COLO829 (cell line): ENCODE measurements at places on chromosomes 7 and 10.

GRCh38 chr10:69572159-69573055 is 815 bp downstream of the NEUROG3 start:
- DNase-seq, result no peak

GRCh38 chr7:96414931-96415292 is 93.0 kb upstream of the SLC25A13 start:
- peak; percentile 68 for DNase-seq

GRCh38 chr7:136868496-136869000 is at the start of gene CHRM2:
CHRM2 (plus strand) TSS chr7:136868652; CDS start chr7:137014866, 146,214 bp downstream.
- no peak for DNase-seq

DNA sequence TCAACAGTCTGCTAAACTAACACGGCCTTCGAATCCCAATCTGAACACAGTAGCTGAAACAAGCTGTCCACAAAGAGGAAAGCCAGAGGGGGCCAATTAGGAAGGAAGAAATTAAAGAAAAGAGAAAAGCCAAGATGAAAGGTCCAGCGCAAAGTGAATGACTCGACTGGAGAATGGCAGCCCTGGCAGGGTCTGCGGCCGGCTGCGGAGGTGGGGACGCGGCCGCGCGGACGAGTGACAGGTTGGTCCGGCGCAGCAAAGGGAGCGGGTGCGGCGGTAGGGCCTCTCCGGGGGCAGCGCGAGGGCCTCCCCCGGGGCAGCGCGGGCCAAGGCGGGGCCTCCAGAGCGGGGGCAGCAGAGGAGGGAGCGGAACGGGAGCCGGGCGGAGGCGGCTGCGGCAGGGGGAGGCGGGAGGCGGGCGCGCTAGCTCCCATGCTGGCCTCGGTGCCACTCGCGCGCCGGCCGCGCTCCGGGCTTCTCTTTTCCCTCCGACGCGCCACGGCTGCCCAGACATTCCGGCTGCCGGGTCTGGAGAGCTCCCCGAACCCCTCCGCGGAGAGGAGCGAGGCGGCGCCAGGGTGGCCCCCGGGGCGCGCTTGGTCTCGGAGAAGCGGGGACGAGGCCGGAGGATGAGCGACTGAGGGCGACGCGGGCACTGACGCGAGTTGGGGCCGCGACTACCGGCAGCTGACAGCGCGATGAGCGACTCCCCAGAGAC is at the start of gene VWC2:
VWC2 (plus strand) TSS at position 421 of the 718 bp plus-strand sequence. CDS start 1,798 bp downstream, outside the sequence.
- no peak for DNase-seq

- DNase-seq, result no peak
These were observed 282.2 kb downstream of the PHTF2 start for GRCh38 chr7:78080811-78081210.

GRCh38 chr10:7928536-7928935 is 110.2 kb downstream of the TAF3 start:
- DNase-seq, result no peak

DNA sequence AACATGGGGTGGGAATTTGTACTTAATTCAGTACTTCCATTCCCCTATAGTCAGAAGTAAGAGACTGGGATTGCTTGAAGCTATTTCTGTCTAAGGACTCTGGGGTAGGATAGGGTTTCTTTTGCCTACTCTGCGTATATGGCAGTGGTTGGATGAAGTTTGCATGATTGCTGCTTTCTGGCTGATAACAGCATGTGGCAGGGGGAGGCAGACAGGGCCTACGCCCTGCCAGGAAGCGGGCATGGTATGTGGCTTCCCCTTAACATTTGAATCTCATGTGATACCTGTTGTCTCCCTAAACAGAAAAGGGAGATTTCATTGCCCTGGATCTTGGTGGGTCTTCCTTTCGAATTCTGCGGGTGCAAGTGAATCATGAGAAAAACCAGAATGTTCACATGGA is 57.1 kb downstream of the TACR2 start:
- DNase-seq, result no peak

DNA sequence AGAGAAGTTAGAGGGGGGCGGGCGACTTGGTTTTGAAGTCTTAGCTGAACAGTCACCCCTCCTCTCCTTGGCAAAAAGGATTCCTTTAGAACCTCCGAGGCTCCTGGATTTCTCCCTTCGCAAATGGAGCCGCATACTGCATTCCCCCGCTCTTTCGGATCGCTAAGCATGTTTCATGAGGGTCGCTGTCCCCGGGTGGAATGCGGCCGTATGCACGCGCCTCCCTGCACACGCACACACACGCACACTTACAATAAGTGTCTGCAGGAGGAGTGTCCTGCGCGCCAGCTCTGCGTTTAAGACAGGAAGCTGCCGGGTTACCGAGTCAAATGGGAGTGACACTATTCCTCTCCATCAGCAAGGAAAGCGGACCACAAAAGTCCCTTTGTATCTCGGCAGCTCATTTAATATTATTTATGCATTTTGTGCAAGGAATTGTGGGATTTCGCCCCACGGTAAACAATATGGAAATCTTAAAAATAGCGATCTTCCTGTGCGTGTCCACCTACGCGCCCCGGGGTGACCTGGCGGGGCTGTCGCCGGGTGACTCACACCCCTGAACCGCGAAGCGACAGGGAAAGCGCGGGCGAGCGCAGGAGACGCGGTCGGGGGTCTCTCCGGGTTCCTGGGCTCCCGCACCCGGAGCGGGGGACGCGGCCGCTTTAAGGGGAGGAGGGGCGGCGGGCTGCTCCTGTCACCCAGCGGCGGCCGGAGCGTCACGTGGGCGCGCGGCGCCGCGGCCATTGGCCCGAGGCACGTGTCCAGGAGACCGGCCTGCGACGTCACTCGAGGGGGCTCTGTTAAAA is 988 bp upstream of the EN2 start:
- peak; percentile 83 for DNase-seq

DNA sequence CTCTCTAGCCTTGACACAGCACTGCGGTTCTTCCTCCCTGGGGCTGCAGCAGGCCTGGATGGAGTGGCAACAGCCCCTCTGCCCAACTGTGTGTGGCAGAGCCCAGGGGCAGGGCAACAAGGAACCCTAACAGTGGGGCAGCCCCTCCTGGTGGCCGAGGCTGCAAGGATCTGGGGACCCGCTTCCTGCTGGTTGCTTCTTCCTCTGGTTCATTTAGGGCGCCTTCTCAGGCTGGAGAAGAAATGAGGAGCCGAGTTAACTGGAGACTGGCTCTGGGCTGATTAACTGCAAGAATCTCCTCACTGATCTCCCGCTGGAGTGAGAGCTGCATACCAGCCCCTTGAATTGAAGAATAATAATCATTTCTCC is 80.1 kb upstream of the EMX2 start:
- no peak for DNase-seq

DNA sequence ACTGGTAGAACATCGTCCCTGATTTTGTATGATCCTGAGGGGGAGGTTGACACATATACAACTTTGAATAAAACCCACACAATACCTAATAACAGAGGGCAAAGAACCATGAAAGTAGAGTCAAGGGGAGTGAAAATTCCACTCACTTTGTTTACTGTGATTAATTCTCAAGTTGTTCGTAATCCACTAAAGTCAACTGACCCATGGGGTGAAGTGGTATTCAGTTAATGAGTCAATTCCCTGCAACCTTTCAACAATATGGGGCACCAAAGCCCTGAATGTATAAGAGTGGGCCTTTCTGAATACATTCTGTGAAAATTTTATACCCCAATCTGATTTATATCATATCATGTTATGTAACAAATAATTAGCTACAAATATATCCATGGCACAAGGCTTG is 39.0 kb upstream of the C10orf67 start:
- DNase-seq, result no peak

GRCh38 chr7:1057416-1058291 is 13.3 kb downstream of the GPR146 start:
- DNase-seq, result no peak

DNA sequence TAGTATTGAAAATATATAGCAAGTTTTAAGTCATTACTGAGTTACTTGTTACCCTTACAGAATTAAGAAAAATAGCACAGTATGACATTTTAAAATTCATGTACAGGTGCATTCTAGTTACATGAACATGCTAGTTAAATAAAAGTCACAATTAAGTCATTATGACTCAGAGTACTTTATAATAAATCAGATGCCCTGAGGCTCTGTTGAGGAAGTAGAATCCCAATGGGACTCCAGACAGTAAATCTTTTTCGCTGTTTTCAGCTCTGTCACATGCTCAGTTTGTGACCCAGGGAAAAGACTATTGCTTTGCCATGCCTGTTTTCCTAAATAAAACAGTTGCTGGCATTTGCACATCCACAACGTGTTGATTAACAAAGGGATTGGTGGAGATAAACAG is 21.0 kb downstream of the NUDT13 start:
- DNase-seq, result peak; percentile 46

- no peak for DNase-seq
These were observed 48.1 kb downstream of the TLL2 start for GRCh38 chr10:96465599-96465998.

DNA sequence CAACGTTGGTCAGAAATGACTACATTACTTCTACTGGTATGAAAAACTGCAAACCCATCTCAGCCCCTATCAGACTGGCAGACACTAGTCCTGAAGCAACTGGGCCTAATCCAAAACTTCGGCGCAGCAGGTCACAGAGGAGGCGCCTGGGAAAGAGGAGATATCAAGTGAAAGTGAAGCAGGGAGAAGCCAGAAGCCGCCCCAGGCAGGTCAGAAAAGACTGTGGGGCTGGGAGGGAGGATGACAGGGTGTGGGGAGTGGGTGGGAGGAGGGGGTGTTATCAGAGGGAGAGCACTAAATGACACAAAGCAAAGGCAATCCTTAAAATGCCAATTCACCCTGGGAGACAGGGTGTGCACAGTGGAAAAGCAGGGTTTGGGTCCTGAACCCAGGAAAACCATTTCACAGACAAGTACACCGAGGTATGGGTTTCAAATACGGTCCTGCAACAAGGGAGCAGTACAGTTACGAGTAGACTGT is 731 bp downstream of the CHCHD3 start:
- no peak for DNase-seq

GRCh38 chr10:96538683-96539082 is 25.0 kb upstream of the TLL2 start:
- no peak for DNase-seq

GRCh38 chr7:4612939-4613841 is 68.9 kb upstream of the FOXK1 start:
- no peak for DNase-seq

DNA sequence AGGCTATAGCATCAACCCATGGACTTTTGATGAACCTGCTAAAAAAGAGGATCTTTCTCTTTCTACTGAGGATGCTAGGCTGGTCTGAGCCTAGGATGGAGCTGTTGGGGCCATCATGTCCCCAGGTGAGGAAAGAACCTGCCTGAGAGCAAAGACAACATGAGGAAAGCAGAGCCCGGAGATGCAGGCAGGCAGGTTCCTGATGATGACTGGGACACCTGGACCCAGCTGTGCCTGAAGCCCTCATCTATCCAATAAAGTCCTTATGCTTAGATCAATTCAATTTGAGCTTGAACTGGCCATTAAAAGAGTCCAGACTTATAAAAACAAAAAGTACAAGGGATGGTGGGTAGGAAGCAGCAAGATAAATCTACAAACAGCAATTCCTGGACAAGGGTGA is 48.9 kb downstream of the KIFBP start:
- DNase-seq, result no peak

DNA sequence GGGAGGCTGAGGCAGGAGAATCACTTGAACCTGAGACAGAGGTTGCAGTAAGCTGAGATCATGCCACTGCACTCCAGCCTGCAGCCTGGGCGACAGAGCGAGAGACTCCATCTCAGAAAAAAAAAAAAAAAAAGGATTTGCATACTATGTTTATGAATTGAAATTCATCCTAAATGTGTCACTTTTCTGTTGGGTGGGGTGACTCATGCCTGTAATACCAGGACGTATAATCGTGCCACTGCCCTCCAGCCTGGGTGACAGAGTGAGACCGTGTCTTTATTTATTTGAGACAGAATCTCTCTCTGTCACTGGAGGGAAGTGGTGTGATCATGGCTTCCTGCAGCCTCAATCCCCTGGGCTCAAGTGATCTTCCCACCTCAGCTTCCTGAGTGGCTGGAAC is 5.8 kb downstream of the ZNF212 start:
- DNase-seq, result no peak

GRCh38 chr7:5193880-5194279 is 3.8 kb downstream of the WIPI2 start:
- DNase-seq, result no peak

- no peak for DNase-seq
These were observed 39.0 kb upstream of the LRRTM3 start for GRCh38 chr10:66886848-66887247.

DNA sequence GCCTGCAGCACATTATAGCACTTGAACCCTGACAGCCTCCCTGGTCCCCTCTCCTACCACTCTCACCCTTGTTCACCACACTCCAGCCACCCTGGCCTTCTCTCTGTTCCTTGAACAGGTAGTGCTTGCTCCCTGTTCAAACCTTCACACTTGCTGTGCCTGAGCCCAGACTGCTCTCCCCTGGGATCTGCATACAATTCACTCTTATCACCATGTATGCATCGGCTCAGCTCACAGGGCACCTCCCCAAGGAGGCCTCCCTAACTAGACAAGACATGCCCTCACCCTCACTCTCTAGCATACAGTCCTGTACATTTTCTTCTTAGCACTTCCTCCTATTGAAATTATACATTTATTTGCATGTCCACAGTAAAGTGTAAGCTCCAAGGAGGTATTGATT is 59.3 kb downstream of the FAM13C start:
- DNase-seq, result no peak

GRCh38 chr10:62559481-62560200 is 185.5 kb downstream of the ZNF365 start:
- no peak for DNase-seq

DNA sequence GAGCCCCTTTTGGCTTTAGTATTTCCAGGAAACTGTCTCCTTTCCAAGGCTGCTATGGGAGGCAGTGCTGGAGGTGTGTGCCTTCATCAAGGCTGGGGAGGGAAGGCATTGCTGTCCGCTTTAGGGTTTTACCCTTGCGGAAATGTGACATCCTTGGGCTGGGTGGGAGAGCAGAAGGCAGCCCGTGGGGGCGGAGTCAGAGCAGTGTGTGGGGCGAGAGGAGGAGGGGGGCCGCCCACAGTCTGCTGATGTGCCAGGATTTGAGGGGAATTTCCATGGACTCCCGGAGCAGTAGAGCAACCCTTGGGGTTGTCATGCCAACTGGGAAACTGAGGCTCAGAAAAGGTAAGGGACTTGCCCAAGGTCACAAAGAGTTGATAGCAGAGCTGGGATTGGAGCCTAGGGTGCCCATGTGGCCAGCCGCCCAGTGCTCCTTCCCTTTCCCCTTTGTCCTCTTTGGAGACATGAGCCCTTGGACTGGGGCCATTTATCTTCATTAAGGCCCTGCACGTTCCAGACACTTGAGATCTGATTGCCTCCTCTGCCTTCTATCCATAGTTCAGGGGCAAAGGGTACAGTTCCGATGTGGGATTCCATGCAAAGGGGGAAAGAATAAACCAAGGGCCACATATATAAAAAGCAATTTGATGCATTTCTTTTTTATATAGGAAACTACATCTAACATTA is 22.2 kb downstream of the TSPAN15 start:
- no peak for DNase-seq

DNA sequence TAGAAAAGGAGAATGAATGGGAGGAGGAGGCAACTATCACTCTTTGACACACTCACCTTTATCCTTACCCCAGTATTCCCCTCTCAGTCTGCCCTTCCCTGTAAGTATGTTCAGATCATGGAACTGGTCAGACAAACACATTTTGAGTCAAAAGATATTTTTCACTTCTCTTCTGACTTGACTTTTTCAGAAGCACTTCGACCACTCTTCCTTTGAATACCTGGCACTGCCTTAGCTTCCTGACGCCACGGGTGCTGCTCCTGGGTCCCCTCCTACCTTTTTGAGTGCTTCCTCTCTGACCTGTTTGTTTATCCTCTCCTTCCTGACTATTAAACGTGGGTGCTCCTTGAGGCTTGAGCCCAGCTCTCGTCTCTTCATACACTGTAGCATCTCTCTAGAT is 19.8 kb upstream of the C10orf67 start:
- no peak for DNase-seq
